Stimulated activated CD8-positive, alpha-beta memory T cell treated with anti-CD3 and anti-CD28 coated beads, Interleukin-7, amount 100 ng/mL, for 1 hour (primary cell): ENCODE measurements at places on chromosomes 2 and 18.

- DNase-seq: no peak
Measured at GRCh38 chr2:203585516-203585915, 50.4 kb upstream of the RAPH1 start.

DNA sequence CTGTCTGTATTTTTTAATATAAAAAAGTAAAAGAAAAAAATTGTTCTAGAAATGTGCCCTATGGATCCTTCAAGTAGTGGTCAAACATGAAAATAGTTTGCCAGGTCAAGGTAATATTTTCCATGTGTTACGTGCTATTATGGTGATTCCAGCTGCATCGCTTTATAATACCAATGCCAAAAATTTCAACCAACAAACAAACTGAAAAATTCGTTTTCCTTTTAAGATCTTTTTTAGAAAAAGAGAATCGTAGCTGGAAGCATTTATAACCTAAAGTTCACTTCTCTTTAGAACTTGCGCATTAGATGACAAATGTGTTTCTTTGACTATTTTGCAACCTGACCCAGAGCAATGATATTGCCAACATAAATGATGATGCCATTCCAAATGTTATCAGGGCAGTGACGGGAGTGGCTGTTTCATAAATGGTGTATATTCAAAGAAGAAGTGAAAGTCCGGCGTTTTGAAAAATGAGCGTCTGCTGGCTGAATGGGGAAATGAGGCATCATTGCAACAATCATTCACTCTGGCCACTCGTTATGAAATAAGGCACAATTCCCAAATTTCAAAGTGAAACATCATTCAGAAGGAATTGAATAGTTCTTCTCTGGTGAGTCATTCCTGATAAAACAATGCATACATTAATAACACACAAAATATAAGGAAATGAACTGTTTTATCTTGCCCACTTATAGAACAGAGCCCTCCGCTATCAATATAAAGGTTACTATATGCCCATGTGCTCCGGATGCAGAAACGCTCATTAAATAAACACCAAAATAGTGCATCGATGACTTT, 297.4 kb downstream of the TGIF1 start:
- DNase-seq: no peak

DNA sequence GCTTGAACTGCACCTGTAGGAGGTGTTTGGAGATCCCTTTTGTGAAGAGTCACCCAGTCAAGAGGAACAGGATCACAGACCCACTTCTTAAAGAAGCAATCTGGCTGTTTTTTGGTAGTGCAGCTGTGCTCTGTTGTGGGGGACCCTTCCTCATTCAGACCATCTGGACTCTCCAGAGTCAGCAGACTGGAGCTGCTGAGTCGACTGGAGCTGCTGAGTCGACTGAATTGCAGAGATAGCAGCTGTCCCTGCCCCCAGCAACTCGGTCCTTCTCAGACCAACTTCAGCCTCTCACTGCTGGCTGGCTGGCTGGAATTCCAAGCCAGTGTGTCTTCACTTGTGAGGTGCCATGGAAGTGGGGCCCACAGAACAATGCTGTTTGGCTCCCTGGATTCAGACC, 56.8 kb downstream of the GTF3C3 start:
- no peak for DNase-seq

DNA sequence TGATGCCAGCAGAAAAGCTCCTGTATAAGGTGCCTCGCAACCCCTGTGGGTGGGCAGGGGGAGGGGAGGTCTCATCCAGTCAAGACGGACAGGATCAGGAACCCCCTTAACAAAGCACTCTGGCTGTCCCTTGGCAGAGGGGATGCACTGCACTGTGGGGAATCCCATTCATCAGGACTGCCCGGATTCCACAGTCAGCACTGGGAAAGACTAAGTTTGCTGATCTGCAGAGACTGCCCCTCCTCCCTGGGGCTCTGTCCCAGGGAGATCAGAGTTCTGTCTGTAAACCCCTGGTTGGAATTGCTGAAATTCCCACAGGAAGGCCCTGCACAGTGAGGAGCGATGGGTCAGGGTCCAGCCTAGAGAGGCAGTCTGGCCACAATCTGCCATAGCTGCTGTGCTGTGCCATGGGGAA, 149.5 kb upstream of the RBBP8 start:
- DNase-seq: no peak

- DNase-seq: no peak
Measured at GRCh38 chr2:98946855-98947254, 10.8 kb upstream of the CRACDL start.

DNA sequence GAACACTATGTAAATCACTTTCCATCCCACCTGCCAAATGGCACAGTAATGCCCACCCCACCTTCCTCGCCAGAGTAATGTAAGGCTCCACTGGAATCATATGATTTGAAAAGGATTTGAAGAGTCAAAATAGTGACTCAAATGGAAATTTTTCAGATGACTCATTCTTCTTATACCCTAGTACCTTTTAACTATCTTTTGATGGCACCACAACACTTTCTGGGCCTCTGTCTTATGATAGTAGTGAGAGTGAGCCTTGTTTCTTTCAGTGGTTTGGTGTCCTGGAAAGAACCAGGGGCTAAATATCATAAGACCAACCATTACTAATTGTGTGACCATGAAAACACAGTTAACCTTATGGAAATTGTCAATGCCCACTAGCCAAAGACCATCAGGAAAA, 235.4 kb upstream of the SLC14A2 start:
- DNase-seq: no peak

DNA sequence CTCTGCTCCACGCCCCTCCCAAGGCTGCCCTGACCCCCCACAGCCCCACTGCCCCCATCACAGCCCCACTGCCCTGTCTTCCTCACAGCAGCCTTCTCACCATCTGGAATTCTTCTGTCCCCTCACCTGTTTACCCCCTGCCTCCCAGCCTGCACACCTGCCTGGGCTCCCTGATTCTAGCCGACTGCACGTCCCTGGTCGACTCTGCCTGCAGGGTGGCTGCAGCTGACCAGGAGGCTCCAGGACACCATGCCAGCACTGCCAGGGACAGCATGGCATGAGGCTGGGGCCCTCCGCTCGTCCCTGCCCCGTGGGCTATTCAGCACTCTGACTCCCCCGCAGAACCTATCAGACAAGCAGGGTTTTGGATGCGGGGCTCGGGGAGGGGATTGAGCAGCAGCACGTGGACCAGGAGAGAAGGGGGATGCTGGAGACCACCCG, 254.1 kb downstream of the HDAC4 start:
- no peak for DNase-seq
